ENCODE measurements at places on chromosomes 12 and 14.

DNA sequence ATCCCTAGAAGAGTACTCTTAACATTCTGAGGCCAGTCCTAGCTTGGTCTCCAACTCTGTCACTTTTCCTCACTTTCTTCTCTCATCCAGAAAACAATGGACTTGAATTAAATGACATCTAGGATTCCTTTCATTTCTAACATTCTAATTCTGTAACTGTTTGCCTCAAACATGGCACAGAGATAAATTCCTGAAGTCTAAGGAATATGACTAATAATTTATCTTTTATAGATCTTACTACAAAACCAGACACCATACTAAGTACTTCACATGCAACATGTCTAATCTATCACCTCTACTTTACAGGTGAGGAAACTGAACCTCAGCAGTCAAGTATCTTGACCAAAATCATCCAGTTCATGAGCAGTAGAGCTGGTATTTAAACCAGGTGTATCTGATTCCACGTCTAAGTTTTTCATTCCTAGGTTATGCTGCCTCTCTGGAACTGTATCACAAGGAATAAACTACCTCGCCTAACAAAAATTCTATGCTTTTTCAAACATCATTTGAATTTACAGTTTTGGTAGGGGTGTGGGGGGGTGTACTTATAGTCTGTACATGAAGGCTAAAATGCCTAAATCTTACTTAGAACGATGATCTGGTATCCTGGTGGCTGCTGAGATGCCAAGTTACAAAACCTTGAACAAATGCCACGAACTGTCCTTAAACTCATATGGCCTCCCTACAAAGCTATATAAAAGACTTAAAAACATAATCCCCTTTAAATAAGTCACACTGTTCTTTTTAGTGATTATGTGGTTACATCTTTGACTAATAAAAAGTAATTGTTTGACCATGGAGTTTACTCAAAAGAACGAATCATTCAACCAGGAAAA lies 41.6 kb downstream of the ATXN2 start:
- no peak for DNase-seq

DNA sequence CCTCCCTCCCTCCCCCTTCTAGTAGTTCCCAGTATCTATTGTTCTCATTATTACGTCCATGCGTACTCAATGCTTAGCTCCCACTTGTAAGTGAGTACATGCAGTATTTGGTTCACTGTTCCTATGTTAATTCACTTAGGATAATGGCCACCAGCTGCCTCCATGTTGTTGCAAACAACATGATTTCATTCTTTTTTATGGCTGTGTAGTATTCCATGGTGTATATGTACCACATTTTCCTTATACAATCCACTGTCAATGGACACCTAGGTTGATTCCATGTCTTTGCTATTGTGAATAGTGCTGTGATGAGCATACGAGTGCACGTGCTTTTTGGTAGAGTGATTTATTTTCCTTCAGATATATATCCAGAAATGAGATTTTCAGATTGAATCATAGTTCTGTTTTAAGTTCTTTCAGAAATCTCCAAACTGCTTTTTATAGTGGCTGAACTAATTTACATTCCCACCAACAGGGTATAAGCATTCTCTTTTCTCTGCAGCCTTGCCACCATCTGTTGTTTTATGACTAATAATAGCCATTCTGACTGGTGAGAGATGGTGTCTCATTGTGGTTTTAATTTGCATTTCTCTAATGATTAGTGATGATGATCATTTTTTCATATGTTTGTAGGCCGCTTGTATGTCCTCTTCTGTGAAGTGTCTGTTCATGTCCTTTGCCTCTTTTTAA lies 17.9 kb upstream of the CLEC7A start:
- DNase-seq: no peak

- DNase-seq: no peak
Measured at GRCh38 chr14:52974406-52974805, 23.6 kb upstream of the FERMT2 start.

DNA sequence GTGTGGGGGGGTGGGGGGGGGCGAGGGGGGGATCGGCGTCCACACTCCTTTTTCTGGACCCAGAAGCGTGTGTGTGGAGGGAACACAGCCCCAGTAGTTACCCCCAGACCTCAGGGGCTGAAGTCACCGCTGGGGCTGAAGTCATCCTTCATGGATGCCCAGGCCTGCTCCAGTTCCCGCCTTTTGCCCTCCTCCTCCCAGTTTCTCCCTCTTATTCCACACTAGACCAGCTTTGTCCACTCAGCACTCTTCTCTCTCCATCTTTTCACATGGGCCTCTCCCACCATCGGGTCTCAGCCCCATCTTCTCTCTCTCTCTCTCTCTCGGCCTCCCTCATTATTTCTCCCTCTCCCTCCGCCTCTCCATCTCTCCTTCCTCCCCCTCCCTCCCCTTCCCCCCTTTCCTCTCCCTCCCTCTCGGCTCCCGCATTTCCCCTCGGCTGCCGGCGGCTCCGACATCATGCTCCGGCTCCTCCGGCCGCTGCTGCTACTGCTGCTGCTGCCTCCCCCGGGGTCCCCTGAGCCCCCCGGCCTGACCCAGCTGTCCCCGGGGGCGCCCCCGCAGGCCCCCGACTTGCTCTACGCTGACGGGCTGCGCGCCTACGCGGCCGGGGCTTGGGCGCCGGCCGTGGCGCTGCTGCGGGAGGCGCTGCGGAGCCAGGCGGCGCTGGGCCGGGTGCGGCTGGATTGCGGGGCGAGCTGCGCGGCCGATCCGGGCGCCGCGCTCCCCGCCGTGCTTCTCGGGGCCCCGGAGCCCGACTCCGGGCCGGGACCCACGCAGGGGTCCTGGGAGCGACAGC lies at the start of gene P3H3:
TSS of gene P3H3 (plus strand) at position 426 of the 799 bp plus-strand sequence. CDS start at position 460, 34 bp downstream.
- DNase-seq: no peak

GRCh38 chr12:22635812-22636211 lies 10.8 kb downstream of the ETNK1 start:
- no peak for DNase-seq

DNA sequence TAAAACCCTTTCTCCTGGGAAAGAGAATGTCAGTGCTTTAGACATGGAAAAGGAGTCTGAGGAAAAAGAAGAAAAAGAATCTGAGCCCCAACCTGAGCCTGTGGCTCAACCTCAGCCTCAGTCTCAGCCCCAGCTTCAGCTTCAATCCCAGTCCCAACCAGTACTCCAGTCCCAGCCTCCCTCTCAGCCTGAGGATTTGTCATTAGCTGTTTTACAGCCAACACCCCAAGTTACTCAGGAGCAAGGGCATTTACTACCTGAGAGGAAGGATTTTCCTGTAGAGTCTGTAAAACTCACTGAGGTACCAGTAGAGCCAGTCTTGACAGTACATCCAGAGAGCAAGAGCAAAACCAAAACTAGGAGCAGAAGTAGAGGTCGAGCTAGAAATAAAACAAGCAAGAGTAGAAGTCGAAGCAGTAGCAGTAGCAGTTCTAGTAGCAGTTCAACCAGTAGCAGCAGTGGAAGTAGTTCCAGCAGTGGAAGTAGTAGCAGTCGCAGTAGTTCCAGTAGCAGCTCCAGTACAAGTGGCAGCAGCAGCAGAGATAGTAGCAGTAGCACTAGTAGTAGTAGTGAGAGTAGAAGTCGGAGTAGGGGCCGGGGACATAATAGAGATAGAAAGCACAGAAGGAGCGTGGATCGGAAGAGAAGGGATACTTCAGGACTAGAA lies 6.1 kb downstream of the PNN start:
- no peak for DNase-seq

- DNase-seq: no peak
Measured at GRCh38 chr12:26833743-26834490, 923 bp upstream of the ITPR2 start.
